Amniotic stem cell (primary cell): ENCODE measurements at places on chromosomes 6 and 20.

DNA sequence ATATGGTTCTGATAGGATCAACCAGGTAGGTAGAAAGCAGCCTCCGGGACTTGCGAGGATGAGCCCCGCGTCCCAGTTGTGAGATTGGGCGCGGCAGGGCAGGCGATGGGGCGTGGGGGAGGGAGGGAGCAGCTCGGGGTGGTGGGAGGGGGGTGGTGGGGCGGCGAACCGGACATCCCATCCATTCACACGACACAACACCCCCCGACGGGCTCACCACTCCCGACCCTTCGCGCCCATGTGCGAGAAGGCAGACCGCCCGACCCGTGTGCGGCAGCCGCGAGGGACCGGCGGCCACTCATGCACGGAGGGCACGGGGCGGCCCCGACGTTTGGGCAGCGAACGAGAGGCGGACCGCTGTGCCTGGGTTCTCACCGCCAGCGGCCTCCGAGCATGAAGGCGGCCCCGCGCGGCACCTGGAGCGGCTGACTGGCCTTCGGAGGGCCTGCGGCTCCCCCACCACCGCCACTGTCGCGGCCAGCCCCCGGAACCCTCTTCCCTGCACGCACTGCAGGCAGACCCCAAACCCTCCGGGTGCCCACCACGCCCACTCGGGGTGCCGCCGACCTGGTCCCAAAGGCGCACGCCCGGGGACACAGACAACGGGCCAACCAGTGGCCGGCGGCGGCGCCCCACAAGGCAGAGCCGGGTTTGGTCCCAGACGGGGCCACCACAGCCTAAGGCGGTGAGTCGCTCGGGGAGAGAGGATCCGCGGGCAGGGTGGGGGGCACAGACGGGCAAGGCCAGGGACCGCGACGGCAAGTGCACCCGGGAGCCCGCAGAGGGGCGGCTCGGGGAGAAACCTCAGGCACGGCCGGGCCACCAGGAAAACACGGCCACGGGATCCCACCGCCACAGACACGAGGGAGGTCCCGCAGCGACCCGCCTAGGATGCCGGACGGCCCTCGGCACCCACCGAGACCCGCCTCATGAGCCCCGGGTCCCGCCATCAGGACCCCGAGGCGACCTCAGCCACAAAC, 769.2 kb upstream of the DEFB115 start:
- no peak for DNase-seq

DNA sequence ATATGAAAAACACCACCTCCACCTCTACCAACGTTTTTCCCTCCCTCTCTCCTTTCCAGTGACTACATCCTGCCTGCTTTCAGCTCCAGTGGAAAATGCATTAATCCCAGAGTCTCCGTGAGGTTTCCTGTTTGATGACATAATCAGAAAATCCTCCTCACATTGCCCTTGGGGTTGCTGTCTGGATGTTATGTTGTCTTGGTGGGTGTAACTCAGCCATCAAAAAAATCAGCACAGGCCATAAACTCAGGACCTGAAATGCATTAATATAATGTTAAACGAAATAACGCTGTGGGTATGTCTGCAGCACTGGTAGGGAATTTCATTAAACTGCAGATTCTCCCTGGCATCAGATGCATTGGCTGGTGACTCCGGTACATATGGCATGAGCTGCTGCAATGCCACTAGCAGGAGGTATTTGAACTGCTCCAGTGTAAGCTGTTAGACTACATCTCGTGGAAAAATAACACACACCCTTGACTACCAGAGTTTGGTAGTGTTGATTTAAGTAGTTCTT, 297.8 kb downstream of the PRL start:
- peak; percentile 38 for DNase-seq

GRCh38 chr6:164273491-164273890, 859.0 kb downstream of the QKI start:
- no peak for DNase-seq

GRCh38 chr6:65170273-65170672, 536.8 kb downstream of the EYS start:
- DNase-seq, result no peak

DNA sequence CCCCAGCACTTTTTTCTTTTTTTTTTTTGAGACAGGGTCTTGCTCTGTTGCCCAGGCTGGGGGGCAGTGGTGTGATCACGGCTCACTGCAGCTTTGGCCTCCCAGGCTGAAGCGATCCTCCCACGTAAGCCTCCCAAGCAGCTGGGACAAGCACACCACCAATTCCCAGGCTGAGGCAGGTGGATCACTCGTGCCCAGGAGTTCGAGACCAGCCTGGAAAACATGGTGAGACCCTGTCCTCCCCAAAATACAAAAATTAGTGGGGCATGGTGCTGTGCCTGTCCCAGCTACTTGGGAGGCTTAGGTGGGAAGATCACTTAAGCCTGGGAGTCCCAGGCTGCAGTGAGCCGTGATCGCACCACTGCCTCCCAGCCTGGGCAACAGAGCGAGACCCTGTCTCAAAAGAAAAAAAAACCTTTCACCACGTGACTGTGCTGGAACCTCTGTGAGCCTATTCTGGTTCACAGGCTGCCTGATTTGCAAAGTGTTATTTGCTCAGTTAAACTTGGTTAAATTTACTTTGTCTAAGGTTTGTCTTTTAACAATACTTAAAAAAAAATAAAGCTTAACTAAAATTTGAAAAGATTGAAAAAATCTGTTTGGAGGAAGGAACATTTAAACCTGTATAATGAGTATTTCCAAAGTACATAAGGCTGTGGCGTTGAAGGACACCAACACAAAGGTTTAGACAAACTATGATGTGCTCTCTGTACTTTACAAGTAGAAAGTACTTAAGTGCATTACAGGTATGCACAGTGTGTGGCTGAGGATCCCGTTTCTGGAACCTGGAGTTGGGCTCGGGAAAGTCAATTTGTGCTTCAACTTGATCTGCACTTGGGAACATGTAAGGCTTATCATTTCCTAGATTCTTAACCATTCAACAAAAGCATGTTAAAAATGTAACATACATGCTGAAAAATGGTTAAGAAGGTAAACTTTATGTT, 55.0 kb downstream of the PPP1R3G start:
- DNase-seq, result no peak
